Endothelial cell (in vitro differentiated cells): ENCODE measurements at places on chromosomes 2 and 18.

GRCh38 chr2:144015036-144015435, 504.9 kb downstream of the ZEB2 start:
- no peak for DNase-seq

GRCh38 chr2:214836568-214836967, 27.1 kb upstream of the BARD1 start:
- no peak for DNase-seq

DNA sequence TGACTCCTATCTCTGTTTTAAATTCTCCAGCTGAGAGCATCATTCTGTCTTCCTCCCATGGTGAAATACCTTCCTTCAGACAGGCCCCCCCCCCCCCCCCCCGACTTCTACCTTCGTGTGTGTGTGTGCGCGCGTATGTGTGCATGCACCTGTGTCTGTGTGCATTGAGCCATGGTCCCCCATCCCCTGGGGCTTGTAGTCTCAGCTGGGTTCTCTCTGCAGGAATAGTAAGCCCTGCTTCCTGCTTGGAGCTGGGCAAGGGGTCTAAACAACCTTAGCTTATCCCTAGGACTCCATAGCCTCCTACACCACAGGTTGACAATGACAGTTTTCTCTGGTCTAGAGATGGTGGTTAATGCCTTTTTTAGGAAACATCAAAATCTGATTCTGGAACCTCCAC, 427.5 kb upstream of the KLHL29 start:
- DNase-seq: no peak

DNA sequence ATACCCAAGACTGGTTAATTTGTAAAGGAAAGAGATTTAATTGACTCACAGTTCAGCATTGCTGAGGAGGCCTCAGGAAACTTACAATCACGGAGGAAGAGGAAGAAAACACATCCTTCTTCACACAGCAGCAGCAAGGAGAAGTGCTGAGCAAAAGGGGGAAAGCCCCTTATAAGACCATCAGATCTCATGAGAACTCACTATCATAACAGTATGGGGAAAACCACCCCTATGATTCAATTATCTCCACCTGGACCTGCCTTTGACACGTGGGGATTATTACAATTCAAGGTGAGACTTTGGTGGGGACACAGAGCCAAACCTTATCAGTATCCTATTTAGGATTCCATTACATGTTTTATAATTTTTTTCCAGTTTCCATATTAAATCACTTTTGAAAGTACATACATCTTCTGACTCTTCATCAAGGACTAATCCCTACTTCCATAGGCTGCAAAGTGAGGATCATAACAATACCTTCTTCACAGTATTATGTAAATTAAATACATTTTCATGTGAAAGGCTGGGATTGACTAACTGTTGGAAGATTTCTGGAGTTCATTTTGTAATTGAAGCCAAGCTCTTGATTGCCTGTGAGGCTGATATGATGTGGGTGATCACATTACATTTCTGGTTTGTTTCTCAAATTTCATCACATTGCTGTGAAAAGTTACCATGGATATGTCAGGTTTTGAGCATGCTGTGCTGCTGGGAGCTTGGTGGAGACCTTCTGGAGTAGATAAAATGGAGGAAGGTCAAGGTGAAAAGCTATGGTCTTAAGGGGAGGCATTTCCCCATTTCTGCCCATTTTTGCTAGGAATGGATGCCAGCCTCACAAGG, 31.7 kb upstream of the CERS6 start:
- no peak for DNase-seq

- no peak for DNase-seq
Measured at GRCh38 chr2:206231669-206232286, 42.7 kb upstream of the ZDBF2 start.

DNA sequence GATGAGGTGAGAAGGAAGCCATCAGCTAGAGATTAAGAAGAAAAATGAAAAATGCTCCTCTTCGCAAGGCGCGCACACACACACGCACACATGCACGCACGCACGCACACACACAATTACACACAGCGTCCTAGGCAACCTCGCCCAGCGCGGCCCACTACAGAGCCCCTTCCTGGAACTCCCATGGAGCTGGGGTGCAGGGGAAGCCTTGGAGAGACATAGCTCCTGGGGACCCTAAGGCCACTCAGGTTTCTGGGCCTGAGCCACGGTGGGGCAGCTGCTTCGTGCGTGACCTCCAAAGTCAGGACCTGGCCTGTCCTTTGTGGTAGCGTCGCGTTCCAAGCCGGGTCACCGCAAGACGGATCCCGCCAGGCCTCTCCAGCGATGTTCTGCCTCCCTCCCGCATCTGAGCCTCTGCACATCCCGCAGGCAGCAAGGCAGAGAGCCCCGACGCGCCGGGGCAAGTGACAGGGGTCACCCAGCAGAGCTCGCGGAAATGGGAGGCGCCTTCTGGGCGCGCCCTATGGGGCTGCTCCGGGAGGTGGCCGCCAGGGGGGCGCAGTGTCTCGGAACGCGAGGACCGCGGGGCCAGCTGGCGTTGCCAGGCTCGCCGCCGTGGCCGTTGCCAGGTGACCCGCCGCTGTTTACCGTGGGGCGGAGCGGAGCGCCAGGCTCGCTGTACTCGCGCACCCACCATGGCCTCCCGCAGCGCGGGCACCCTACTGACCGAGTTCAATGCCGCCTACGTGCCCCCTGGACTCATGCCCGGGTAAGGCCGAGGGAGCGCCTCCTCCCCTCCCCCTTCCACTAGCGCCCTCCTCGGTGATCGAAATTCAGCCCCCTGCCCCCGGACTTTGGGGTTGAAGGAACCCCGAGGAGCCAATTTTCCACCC, 79.0 kb downstream of the CIB4 start:
- peak; percentile 48 for DNase-seq

- DNase-seq: no peak
Measured at GRCh38 chr2:8296306-8296705, 385.6 kb upstream of the ID2 start.

GRCh38 chr2:159232456-159233170, 53.9 kb downstream of the WDSUB1 start:
- DNase-seq: no peak

DNA sequence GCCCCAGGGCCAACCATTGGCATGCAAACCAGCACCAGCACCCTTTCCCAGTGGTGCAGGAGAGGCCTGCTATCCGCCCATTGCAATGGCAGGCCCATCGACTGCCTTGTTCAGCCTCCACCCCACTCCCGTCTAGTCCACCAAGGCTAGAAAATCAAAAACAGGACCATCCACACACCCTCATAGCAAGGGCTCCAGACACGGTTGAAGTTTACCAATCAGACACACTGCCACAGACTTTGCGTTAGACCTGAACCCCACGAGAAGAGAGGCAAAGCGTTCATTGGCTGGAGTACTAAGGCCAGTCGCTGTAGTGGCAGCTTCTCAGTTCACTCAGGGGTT, 95.3 kb upstream of the TEX51 start:
- no peak for DNase-seq

DNA sequence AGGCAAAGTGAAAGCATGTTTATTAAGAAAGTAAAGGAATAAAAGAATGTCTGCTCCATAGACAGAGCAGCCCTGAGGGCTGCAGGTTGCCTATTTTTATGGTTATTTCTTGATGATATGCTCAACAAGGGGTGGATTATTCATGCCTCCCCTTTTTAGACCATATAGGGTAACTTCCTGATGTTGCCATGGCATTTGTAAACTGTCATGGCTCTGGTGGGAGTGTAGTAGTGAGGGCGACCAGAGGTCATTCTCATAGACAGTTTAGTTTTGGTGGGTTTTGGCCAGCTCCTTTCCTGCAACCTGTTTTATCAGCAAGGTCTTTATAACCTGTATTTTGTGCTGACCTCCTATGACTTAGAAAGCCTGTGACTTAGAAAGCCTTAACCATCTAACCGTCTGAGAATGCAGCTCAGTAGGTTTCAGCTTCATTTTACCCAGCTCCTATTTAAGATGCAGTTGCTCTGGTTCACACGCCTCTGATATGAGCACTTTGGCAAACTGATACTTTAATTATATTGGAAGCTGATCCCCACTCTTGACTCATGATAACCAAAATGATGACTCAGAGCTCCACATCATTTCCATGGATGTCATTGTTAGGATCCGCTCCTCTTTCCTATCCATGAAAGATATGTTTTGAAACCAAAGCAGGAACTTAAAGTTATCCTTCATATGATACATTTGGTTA, 14.5 kb upstream of the ERMN start:
- DNase-seq: no peak

DNA sequence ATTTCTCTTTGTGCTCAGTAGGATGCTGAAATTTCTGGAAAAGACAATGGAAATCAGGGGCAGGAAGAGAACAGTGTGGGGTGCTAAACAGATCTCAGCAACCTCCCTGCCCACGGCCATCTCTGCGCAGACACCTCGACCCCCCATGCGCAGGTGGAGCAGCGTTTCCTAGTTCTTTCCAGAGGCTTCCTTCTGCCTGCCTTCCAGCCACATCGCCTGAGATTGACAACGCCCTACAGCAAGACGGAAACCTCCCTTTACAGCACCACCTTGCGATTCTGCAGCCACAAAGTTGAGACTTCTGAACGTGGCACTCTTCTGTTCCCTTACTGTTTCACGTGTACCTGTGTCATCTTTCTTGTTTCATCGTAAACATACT, 31.4 kb upstream of the CASP8 start:
- DNase-seq: no peak

- DNase-seq: no peak
Measured at GRCh38 chr18:79687806-79688205, 8.2 kb downstream of the CTDP1 start.

DNA sequence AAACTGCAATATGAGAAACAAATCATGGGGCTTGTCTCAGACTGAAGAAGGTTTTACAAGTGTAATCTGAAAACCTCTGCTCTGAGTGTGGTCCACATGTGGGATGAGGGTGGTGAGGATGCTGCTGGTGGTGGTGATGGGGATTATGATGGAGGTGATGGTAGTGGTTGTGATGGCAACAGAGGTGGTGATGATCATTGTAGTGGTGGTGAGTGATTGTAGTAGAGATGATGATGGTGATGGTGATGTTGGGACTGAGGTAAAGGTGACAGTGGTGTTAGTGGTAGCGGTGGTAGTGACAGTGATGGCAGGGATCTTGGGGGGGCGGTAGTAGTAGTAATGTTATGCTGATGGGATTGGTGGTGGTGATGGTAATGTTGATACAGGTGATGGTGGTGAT, 217.8 kb downstream of the ANAPC1 start:
- no peak for DNase-seq

DNA sequence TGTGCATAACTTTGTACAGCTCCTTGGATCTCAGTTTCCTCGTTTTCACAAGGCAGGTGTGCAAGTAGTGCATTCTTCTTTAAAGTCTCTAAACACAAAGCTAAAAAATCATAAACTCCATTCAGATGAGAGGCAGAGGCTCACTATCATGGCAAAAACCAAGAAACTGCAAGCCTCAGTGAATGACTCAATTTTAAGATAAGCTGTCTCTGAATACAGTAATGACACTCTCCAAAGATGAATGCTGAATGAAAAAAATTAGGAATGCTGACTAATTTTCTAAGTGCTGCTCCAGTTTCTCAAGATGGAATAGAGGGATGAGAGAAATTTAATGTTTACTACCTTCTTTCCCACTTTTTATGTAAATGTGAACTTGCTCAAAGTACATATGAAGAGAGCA, 17.2 kb downstream of the B4GALT6 start:
- DNase-seq: no peak

DNA sequence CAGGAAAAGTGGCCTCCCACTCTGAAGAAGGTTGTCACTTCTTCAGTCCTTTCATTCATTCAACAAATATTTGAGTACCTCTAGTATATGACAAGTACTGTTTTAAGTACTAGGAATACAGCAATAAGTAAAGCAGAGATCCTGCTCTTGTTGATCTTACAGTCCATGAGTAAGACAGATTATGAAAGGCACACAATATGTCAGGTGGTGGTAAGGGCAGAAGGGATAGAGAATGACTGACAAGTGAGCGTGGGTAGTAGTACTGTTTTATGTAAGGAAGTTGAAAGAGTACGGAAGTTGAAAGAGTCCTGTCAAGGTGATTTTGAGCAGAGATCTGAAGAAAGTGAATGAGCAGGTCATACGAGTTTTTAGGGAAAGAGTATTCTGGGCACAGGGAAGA, 111.3 kb downstream of the GALNT1 start:
- no peak for DNase-seq

GRCh38 chr18:79784965-79785770, 12.6 kb upstream of the KCNG2 start:
- DNase-seq: no peak

DNA sequence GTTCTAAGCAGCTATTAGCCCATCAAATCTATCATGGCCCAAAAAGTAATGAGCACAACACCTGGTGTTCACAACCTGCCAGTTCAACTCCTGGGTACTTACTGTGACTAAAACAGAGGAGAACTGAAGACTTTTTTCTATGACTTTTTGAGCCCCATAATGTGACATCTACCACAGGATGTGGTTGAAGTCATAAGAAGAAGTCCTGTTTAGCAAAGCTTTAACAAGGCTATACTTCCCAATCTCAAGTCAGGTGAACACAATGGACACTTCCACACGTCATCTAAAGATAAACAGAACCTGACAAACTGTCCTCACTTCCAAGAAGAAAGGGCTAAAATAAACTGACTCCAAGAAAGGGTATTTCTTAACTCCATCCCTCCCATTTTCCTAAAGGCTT, 138.8 kb downstream of the ATAD2B start:
- DNase-seq: no peak

GRCh38 chr2:120091436-120091835, 78.6 kb downstream of the EPB41L5 start:
- no peak for DNase-seq

DNA sequence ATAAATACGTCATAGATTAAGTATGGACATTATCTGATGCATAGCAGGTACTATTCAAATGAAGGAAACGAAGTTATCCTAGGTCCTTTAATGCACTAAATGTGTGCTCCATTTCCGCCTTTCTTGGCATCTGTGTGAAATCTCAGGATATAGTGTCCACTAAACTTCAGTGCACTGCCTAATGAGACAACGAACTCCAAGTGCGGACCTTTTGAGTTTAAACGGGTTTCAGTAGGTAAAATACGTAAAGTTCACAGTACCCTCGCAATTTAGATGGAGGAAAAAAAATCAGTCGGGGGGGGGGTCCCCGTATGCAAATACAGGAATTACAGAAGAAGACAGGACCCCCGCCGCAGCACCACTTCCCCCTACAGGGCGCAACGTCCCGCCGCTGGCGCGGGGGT, 729 bp upstream of the REL start:
- no peak for DNase-seq

GRCh38 chr2:146385031-146385430, 1459.8 kb upstream of the ACVR2A start:
- DNase-seq: no peak

- DNase-seq: no peak
Measured at GRCh38 chr2:56102098-56102497, 81.7 kb upstream of the CCDC85A start.

GRCh38 chr2:129894616-129895015, 84.8 kb upstream of the RAB6C start:
- no peak for DNase-seq

GRCh38 chr18:79590191-79591031, 89.2 kb upstream of the CTDP1 start:
- no peak for DNase-seq
